ENCODE measurements at places on chromosomes 12 and 14.

DNA sequence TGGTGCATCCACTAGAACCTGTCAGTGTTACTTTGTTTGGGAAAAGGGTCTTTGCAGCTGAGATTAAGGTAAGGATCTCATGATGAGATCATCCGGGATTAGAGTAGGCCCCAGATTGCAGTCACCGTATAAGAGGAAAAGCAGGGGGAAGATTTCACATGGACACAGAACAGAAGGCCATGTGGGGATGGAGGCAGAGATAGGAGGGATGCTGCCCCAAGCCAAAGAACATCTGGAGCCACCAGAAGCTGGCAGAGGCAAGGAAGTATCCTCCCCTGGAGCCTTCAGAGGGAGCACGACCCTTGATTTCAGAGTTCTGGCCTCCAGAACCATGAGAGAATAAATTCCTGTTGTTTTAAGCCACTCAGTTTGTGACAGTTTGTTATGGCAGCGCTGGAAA lies 39.6 kb downstream of the CMKLR1 start:
- DNase-seq = no peak

- DNase-seq = no peak
These were observed 77.5 kb upstream of the KRAS start for GRCh38 chr12:25328072-25328712.

DNA sequence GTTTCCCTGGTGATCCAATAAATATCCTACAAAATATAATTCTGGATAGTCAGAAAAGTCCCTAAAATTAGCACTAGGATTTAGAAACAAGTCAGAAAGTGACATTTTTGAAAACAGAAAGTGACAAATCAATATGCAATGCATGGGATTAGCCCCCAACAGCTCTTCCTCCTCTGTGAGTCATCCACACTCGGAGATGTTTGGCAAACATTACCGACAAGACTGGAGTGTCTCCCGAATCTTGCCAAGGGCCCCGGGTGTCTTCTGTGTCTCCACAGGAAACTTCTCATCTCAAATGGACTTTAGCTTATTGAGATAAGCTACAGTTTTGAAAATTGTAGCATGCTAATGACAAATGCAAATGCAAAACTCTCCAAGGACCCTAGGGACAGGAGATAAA lies 398.9 kb upstream of the CCDC196 start:
- no peak for DNase-seq

GRCh38 chr14:92317511-92317910 lies 5.5 kb upstream of the SLC24A4 start:
- DNase-seq = no peak

DNA sequence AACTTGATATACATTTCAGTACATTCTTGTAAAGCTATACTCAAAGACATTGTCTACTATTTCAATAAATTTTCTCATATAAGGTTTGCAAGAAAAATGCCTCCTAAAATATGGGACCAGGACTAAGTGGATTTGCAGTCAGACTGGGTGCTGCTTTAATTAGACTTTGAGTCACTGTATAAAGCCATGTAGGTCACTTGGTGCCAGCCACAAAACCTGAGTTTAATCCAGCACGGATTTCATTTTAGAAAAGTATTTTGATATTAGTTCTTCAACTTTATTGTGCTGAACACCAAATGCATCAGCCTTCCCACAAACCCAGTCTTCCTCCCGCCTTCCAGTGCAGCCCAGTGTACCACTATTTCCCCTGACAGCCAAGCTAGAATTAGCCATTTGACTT lies 9.9 kb upstream of the NID2 start:
- DNase-seq = no peak

GRCh38 chr14:95128140-95128539 lies 29.2 kb downstream of the DICER1 start:
- no peak for DNase-seq

GRCh38 chr12:88691811-88692210 lies 111.5 kb upstream of the KITLG start:
- no peak for DNase-seq

DNA sequence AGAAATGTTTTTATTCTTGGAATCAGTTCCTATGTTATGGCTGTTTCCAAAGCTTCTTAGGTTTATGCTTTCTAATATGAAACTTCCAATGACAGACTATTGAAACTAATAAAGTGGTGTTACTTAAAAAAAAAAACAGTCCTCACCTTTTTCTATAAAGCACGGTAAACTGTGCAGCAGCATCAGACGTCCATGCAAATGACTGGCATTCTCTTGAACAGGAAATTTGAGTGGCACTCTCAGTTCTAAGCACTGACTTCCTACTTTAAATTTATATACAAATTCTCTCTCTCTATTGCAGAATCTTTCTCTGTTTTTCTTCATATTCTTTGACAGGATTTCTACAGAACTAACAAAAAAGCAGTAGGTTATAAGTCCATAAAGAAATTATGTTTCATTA lies 2.8 kb upstream of the RAD51AP1 start:
- no peak for DNase-seq

- no peak for DNase-seq
These were observed 75.8 kb upstream of the RIN3 start for GRCh38 chr14:92437729-92438285.

DNA sequence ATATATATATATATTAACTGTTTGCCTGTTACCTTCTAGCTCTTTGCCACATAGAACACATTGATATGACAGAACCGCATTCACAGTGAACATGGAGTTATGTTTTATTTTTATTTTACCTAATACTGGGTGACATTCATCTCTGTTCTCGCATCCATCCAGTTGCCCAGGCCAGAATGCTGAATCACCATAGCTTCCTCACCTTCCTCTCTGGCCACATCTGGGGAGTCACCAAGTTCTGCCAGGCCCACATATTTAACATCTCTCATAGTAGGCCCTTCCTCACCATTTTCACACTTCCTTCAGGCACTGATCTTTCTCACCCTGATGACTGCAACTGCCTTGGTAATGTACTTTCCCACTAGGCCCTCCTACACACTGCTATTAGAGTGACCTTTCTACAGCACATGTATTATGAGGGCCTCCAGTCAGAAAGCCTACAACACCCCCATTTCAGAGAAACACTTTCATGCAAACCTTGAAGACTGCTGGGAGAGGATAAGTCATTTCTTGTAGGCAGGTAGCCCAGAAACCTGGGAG lies 106.8 kb downstream of the LGR5 start:
- no peak for DNase-seq

GRCh38 chr12:66196806-66197205 lies 7.8 kb downstream of the IRAK3 start:
- no peak for DNase-seq

DNA sequence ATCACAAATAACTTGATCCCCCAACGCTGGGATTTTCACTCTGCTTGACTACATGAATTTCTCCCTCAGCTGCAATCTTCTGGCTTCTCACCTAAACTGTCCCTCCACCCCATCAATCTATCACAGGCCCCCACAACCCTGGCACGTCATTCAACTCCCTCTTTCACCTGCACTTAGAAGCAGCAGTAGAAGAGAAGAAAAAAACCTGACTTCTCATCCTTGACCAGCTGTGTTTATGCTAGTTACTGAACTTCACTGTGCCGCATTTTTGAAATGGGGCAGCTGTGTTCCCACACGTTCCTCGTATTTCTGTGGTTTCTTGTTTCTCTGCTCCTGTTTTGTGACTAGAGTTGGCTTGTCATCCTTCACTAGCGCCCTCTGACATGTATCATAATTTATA lies 35.0 kb downstream of the ITPR2 start:
- DNase-seq = no peak

- no peak for DNase-seq
These were observed 36.1 kb downstream of the NCOR2 start for GRCh38 chr12:124531281-124531745.

- no peak for DNase-seq
These were observed 118.8 kb downstream of the SCARB1 start for GRCh38 chr12:124744659-124745464.

- no peak for DNase-seq
These were observed 21.9 kb upstream of the CIPC start for GRCh38 chr14:77076113-77076631.

DNA sequence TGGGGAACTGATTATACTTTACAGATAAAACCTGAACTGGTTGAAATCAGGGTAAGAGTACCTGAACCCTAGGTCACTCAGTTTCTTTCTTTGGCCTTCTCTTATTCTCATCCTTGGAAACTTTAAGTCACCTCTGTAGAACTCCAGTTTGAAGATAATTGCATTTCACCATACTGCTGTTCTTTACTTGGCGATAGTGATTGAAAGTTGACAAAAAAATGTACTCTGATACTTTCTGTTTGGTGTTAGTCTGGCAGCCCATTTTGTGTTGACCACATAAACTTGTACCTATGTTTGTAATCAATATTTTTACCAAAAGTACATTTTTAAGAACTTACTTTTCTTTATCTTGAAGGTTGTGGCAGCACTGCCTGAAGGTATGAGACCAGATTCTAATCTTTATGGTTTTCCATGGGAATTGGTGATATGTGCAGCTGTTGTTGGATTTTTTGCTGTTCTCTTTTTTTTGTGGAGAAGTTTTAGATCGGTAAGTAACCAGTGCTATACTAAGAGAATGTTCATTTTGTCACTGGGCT lies 42.9 kb downstream of the MIA2 start:
- no peak for DNase-seq

DNA sequence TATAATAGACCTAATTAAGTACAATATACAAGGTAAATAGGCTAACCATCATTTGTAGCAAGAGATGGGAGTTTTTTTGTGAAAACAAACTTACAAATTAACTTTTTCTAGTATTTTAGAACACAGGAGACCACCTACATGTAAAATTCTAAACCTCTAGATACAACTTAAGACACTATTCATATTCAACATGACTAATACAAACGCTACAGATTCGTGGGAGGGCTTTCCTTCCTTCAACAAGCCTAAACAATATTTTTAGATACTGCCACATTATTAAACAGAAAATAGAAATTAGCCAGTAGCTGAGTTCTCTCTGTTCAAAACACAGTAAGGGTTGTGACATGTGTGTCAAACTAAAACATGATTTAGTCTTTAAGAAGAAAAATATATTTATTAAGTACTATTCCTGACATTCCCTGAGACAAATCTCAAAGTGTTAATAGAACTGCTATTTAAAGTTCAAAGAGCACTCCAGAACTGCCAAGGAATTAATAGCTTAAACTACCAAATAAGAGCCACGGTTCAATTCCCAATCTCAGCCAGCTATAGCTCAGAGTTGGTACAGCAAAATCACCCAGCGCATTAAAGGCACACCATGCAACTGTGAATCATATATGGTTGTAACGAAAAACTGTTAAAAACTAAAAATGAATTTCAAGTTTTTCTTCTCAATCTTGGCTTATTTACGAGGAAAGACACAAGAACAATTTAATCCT lies 10.7 kb downstream of the MED13L start:
- no peak for DNase-seq

DNA sequence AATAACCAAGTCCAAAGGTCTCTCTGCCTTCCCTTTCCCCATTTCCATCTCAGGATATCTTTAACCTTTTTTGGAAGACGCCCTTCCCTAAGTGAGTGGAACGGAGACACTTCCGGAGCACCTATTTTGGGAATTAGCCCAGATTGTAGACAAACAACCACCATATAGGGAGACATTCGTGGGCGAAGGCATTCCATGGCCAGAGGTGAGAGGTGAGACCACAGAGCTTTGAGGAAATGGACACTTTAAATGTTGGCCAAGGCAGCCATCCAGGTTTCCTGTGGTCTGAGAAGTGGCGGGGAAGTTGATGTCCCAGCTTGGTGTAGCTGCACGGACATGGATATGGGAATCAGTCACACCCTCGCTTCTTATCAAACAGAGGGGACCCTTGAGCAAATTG lies 69.4 kb upstream of the BDKRB2 start:
- DNase-seq = no peak

GRCh38 chr14:77549451-77549850 lies 50.8 kb upstream of the ISM2 start:
- DNase-seq = no peak

DNA sequence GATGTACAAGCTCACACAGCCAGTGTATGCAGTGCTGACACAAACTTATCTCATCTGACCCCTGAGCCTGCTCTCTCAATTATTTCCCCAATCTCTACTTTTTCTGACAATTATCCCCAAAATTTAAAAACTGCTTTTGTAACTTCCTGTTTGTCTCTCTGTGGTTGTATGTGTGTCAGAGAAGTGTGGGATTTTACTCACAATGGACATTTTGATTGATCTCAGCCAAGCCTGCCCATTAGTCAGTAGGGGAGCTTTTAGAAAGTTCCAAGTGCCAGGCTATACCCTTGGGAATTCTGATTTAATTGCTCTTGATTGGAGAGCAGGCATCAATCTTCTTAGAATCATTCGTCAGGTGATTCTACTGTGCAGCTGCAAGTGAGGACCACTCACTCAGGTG lies 64.9 kb upstream of the LMNTD1 start:
- DNase-seq = no peak

- DNase-seq = no peak
These were observed 118.6 kb downstream of the FUT8 start for GRCh38 chr14:65531148-65531547.

DNA sequence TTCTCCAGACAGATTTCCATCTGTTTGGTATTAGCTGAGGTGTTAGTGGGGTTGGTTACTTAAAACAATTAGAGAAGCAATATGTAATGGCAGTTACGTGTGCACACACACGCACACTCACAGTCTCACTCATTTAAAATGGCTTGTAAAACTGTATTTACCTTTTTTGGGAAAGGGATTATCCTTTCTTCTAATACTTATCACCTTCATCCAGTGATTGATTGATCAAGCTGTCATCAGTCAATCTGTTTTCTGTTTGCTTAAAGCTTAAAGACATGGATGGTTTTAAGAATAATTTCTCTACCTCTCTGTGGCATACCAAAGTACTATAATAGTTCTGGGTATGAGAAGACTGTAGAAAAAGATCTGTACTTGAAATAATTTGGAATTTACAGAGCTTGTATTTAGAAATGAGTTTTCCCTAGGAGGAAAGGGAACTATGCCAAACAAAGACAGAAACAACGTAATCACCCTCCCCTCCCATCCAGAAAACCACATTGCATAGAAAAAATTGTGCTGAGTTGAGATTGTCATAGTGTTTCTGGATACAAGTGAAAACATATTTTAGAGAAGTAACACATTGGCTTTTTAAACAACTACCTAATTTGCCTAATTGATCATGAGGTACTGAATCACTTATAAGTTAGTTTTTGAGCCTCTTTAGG lies 455.8 kb downstream of the PCNX1 start:
- DNase-seq = no peak

GRCh38 chr12:118332511-118332910 lies 40.2 kb downstream of the TAOK3 start:
- no peak for DNase-seq

GRCh38 chr14:88326352-88327103 lies 3.5 kb upstream of the KCNK10 start:
- no peak for DNase-seq

DNA sequence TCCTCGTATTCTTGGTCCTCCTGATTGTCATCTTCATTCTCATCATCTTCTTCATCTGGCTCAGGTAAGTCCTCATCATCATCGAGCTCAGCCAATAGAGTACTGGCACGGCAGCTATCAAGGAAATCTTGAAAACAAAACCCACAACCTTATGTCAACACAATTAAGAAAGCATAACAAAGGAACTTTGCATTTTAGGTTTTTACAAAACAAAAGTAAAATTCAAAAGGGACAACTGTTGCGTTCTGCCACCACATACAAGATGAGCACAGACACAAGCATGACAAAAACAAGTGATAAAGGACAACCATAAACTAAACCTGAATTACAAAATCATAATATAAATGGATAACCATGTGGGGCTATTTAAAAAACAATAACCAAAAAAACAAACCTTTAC lies 84.7 kb downstream of the HECTD1 start:
- no peak for DNase-seq

Data from esophagus squamous epithelium (tissue), 5 donors.